ENCODE measurements at places on chromosomes 13 and 19.

- no peak for DNase-seq
Measured at GRCh38 chr13:52749419-52749818, 9.8 kb upstream of the CNMD start.

DNA sequence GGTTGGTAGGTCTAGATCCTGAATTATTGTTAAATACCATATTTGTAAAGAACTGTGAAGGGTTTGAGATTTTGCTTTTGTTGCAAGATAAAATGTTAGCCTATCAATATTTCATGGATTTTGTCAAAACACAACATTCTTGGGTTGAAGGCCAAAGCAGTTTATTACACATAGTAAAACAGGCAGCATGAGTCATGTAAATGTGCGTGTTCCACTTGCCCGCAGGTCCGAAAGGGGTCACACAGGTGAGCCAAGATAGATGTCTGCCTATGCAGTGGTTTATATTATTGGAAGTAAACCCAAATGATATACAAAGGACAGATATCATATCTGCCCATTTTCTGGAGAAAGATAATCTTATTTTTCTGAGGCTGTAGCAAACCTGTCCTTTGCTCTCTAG is 1654.4 kb upstream of the SPRY2 start:
- DNase-seq: no peak

DNA sequence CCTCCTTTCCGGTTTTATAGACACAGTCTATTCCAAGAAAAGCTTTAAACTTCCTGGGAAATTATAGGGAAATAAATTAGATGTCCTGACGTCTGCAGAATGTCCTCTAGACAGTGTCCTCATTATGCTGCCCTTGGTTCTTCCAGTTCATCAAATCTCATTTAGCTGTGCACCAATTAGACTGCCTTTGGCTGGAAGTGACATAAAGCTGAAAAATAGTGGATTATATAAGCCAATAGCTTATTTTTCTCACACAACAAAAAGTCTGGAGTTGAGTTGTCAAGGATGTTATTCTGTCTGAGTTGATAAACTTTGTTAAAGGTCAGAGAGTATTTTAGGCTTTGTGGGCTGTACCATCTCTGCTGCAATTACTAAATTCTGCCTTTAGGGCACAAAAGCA is 314.8 kb upstream of the TMTC4 start:
- no peak for DNase-seq

GRCh38 chr19:56120371-56121179 is 520 bp downstream of the ZNF787 start:
- DNase-seq: no peak

DNA sequence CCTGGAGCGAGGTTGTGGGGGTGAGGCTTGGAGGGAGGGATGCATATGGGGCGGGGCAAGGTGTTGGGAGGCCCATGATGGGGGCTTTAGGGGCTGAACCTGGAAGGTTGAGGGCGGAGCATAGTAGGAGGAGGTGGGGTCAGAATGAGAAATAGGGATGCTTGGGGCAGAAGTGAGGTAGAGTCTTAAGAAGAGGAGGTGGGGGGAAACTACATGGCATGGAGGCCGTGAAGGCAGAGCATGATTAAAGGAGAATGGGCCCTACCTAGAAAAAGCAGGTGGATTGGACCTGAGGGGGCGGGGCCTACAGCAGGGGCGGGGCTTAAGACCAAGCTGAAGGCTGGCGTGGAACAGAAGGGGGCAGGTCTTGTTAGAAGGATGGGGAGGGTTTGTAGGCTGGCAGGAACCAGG is 799 bp downstream of the NR1H2 start:
- no peak for DNase-seq
